ENCODE measurements at places on chromosomes 13 and 19.

DNA sequence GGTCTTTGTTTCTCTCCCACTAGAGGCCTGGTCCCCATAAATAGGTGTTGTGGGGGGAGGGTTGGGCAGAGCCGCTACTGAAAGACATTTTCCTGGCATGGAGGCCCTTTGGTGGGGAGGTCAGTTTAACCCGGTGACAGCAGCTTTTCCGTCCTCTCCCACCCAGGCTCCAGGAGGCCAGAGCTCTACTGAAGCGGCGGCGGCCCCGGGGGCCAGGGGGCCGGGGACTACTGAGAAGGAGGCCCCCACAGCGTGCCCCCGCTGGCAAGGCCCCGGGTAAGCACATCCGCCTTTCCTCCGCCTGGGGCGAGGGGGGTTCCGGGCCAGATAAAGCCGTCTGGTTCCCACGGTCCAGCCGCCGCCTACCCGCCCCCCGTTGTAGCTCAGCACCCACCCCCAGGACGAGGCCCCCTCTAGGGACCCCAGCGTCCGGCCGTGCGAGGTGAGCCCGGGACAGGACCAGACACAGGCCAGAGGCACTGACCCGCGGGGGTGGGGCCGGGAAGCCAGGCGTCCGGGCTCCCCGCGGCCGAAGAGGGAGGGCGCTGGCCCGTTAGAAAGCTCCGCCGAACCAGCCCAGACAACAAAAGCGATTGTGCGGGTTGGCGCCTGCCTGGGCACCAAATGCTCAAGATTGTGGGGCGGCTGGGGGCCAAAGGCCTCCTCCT lies 1.1 kb upstream of the LTBP4 start:
- DNase-seq = no peak

DNA sequence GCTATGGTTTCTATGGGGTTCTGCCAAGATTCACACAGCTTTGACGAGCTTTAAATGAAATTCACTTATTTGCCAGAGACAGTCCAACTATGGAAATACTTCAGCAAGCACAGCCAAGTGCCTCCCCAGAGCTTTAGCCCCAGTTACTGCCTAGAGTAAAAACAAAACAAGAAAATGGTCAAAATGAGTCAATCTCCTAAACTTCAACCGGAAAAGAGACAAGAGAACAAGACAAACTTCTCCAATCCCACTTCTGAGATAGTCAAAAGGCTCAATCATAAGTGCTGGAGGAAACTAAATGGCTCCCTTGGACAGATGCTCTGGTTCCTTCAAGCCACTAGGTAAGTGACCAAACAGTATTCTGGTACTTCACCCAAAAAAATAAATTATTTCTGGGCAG lies 65.8 kb downstream of the KATNAL1 start:
- DNase-seq = no peak

- no peak for DNase-seq
Measured at GRCh38 chr19:38391911-38392464, 3.5 kb downstream of the SPRED3 start.

DNA sequence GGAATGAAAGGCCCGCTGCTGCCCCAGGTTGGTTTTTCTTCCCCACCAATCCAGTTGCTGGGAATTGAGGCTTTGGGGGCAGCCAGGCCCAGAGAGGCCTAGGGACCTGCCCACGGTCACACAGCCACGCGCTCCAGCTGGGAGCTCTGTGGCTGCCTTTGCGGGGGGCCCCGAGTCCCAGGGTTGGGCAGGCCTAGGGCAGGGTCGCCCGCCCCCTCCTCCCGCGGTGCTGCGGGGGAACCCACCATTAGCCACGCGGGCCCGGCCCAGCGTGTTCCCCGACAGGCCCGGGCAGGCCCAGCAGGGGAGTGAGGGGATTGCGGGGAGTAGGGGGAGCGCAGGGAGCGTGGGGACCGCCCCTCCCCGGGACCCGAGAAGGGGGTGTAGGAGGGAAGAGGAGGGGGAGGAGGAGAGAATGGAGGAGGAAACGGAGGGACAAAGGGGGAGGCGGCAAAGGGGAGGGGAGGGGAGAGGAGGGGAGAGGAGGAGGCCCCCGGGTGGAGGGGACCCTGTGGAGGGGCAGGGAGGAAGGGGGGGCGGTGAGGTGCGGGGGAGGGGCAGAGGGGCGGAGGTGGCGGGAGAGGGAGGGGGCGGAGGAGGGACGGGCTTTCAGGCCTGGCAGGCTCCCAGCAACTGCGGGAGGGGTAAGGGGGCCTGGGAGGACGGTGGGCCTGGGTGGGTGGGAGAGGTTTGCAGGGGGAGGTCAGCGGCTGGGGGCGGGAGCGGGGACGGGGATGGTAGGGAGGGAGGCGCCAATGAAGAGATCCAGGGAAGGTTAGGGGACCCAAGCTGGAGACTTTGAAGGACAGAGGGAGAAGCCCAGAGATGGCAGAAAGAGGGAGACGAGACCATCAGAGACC lies 12.9 kb upstream of the TLE2 start:
- DNase-seq = no peak

DNA sequence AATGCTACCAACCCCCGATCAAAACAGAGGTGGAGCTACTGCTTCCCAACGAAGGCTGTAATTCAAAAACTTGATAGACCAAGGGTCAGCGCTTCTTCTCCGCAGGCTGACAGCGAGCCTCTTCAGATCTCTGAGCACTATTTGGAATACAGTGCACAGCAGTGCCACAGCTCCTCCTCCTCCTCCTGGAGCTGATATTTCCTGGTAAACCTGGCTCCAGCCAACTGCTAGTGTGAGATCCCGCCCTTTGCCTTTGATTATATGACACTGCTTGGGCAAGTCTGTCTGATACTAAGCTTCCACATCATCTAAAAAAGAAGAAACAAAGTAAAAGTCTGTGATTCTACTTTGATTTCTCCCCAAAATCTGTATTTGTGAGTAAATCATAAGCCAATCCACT lies 710.5 kb downstream of the DACH1 start:
- DNase-seq = no peak

- no peak for DNase-seq
Measured at GRCh38 chr19:5933391-5934068, 19.5 kb downstream of the CAPS start.

GRCh38 chr19:54035215-54036178 lies 28.2 kb downstream of the VSTM1 start:
- DNase-seq = no peak

DNA sequence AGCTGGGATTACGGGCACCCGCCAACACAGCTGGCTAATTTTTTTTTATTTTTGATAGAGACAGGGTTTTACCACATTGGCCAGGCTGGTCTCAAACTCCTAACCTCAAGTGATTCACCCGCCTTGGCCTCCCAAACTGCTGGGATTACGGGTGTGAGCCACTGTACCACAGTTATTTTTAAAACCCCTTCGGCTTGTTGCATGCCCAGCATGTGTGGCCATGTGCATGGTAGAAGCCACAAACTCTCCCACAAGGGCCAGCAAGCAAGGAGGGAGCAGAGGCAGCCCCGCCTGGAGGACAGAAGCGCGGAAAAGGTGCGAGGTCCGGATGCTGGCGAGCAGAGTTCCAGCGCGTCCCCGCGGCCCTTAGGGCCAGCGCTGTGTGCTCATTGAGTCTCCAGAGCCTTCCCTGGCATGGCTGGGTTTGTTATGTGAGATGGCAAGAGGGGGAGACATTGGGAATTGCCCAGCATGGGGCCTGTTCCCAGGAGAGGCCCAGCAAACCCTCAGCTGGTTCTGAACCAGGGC lies 12.9 kb downstream of the THOP1 start:
- DNase-seq = no peak

DNA sequence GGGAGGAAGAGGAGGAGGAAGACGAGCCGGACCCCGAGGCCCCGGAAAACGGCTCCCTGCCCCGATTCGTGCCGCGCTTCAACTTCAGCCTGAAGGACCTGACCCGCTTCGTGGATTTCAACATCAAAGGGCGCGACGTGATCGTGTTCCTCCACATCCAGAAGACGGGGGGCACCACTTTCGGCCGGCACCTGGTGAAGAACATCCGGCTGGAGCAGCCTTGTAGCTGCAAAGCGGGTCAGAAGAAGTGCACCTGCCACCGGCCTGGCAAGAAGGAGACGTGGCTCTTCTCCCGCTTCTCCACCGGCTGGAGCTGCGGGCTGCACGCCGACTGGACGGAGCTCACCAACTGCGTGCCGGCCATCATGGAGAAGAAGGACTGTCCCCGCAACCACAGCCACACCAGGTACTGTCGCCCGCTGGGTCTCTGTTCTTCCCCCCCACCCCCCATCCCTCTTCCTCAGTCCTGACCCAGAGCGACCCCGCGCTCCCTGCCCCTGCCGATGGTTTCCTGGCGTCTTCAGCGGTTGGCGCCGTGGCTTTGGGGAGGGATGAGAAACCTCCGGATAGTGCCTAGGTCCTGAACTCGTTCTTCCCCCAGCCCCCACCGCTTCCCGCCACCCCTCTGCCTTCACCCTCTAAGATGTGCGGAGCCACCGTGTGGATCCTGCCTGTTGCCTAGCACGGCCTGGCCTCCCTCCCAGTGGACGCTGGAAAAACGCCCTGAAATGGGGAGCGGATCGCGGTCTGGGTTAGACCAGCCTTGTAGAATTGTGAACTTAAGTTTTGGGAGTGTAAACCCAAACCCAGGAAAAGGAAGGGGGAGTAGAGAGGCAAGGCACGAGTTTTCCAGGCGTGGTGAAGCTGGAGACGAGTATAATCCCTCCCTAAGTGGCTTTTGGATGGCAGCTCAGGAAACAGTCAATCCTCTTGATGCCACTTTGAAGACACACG lies 1.5 kb downstream of the HS6ST3 start:
- no peak for DNase-seq

DNA sequence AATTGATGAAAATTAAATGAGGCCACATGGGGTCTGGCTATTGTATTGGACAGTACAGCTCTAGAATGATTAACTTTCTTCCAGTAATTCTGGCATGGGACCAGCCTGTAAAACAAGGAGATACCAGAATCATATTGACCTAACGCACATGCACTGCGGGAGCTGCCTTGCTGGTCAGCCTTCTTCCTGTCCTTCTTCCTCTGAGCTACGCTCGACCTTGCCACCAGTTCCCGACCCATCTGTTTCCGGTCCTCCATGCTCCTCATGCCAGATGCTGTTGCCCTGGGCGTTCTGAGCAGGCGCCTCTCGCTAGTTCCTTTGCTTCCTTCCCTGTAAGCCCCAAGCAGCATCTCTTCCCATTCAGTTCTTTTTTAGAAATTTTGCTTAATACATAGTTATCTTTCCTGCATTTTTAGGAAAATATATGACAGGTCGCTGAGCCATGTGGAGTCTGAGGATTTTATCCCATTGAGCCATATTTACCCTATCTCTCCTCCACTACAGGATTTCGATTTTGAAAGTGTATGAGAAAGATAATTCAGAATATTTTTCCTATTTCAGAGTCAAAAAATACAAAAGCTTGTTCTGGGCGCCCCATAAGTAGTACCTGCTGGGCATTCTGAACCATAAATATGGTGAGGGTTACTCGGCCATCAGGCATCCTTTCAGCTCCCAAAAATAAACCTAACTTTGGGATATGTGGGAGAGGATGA lies 38.6 kb downstream of the TNFRSF19 start:
- no peak for DNase-seq

- DNase-seq = no peak
Measured at GRCh38 chr19:5099701-5100221, 130.8 kb downstream of the KDM4B start.

DNA sequence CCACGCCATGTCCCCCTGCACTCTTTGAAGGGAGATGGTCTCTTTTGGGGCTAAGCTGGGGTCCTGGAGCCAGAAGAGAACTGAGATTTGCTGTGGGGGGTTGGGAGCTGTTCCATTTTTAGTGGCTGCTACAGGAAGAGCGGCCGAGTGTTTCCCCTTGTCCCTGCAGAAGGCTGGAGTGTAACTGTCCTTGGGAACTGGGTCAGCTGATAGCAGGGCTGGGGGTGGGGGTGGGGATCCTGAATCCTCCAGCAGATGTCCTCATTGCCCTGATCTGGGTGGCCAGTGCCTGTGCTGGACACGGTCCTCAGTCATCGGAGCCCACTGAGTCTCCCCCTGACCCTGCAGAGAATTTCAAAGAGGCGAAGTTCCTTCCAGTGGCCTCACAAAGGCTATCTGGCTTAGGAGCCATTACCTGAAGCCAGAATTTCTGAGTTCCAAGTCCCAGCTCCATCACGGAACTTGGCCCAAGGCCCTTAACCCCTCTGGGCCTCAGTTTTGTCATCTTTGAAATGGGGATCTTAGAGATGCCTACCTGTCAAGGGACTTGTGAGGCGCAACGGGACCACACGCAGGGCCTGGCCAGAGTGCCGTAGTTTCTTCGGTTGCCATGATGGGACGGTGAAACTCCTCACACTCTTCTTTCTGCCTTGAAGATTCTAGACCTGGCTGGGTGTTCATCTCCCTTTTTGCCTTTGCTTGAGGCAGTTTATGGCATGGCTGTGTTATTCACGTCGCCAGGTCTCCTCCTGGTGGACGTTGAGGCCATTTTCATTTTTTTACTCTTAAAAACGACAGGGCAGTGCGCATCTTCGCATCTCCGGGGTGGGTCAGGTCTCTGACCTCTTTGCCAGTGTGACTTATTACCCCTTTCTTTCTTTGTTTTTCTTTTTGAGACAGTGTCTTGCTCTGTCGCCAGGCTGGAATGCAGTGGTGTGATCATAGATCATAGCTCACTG lies 51.9 kb downstream of the DNM2 start:
- no peak for DNase-seq

DNA sequence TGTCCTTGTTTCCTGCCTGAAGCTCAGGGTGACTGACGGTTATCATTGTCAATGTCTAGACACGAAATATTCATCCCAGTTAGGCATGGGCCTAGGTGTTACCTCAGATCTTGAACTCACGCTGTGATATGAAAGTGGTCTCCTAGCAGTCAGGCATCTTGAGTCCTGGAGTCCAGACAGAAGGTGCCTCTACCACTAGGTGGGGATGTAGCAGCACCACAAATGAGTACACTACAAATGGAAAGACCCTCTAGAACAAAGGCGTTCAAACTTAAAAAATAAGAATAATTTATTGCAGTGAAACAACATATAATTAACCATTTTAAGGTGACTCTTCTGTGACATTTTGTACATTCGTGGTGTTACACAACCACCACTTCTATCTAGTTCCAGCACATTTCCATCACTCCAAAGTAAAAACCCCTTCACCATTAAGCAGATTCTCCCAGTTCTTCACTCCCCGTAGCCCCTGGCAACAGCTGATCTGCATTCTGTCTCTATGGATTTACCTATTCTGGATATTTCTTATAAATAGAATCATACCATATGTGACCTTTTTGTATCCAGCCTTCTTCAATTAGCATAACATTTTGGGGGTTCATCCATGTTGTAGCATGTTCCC lies 11.9 kb upstream of the FRY start:
- DNase-seq = peak; percentile 12

DNA sequence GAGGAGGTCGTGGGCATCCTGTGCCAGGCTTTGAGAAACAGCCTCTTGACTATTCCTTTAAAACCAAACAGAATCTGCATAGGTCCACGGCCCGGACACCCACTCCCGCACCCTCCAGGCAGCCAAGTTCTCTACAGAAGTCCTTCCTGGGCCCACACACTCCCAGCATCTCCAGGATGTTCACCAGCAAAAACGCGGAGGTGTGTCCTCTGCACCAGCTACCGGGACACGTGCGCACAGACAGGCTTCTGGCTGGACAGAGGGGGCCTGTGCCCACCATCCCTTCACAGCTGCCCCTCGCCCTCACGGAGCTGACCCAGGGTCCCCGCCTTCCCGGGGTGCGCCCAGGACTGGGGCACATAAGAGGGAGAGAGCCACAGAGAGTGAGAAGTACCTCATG lies 44.2 kb downstream of the CEBPG start:
- no peak for DNase-seq

All from activated CD4-positive, alpha-beta T cell treated with anti-CD3 and anti-CD28 coated beads, Interleukin-2, amount 50 U/mL, for 48 hours (primary cell).